ENCODE measurements at places on chromosomes 7 and 10. TPM values are rescaled to one million over a fixed set of nuclear protein-coding genes. Genes with fewer than 3 reads are reported as not detected.

DNA sequence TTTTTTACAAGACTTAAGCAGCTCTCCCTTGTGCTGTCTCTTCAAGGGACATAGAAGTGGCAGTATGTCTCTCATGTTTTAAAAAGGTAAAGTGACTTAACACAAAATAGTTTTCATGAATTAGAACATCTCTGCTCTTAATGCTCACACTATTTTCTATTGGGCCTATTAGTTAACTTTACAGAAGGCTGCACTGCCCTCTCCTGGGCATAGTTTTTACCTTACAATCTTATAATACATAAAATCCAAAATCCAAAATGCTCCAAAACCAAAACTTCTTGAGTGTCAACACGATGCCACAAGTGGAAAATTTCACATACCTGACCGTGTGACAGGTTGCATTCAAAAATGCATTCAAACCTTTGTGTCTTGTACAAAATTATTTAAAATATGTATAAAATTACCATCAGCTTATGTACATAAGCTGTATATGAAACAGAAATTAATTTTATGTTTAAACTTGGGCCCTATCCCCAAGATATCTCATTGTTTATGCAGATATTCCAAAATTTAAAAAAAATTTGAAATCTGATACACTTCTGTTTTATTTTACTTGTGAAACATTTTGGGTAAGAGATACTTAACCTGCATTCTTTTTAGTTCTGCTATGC lies 25.8 kb downstream of the TES start:
- no peak overlapping the region for H3K4me3 ChIP-seq
- no peak for DNase-seq
- H3K36me3 ChIP-seq = no peaks in the 10 kb centered on the region
- no peaks in the 10 kb centered on the region for H3K27me3 ChIP-seq
- H3K4me1 ChIP-seq = no peaks in the 10 kb centered on the region

DNA sequence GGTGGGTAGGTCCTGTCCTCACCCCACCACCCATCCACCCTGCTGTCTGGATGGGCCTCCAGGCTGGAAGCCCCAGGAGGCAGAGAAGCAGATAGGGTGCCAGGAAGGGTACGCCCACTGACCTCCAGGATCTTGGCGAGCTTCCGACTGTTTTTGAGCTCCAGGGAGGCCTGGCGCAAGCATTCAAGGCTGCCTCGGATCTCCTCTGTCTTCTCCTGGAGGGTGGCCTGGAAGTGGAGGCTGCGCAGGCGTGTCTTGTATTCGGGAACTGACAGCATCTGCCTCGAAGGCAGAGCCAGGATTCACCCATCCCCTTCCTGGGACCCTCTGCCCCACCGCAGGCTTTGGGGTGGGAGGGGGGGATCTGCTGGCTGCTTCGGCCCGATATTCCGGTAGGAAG lies 48.4 kb downstream of the GRID2IP start:
- no peak for DNase-seq
- peaks cover 4% of the 10 kb centered on the region for H3K4me1 ChIP-seq
- peak overlapping the region; percentile 61 for H3K4me3 ChIP-seq
- no peaks in the 10 kb centered on the region for H3K36me3 ChIP-seq

DNA sequence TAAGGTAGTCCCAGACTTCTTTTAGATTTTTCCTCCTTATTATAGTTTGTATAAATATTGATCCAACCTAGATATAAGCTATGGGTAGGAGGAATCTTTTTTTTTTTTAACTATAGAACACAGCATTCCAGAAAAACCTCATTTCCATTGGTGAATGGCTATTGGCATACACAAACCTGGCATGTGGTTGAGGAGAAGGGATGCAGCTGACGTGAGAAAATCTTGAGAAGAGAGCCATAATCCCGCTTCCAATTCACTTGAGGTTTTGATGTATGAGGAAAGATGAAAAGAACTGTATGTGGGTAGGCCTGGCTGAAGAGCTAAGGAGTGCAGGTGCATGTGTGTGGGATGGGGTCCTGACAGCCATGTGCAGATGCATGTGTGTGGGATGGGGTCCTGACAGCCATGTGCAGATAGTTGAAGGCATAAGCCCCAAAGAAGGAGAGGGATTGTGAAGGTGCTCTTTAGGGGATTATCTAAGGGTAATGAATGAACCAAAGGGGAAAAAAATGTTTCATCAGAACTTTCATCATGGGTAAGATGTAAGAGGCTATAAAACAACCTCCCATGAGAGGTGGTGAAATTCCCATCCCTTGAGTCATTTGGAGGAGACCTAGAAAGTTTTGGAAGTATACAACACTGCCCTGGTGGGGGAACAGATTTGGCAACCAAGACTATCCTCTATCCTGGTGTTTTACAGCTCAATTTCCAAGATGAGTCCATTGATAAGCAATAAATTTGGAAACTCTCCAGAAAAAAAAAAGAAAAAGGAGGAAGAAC lies 3.8 kb upstream of the PKD2L1 start:
- H3K4me1 ChIP-seq = no peaks in the 10 kb centered on the region
- H3K4me3 ChIP-seq = no peak overlapping the region
- H3K27me3 ChIP-seq = no peaks in the 10 kb centered on the region
- no peak overlapping the region for H3K27ac ChIP-seq
- no peak for DNase-seq

DNA sequence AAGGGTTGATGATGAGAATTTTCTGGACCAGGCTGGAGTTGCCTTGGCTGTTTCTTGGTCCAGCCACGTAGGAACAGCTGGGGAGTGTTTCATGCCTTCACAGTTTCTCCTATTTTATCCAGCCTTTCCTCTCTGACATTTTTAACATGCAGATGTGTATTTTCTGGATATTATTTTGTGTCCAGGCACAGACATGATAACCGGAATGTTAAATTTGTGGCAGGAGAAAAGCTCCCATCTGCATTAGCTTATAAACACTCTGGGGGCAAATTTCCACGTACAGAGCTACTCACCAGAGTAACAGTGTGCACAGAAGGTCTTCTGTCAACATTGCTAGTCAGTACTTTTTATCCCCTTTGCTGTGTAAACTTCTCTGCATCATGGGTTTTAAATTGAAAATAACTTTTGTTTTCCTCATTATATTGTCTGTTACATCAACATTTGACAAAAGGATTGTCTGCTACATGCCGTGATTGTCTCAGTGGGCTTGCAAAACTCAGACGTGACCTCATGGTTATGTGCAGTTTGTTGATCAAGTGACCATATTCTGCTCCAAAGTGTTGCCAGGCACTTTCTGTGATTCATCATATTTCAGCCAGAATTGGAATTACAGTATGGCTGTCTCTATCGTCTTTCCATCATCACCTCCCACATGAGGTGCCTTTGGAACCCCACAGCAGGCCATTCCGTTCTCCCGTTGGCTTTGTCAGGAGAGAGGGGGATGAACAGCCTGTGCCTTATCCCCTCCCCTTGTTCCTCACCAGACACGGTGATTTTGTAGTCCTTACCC lies 41.4 kb downstream of the INSYN2A start:
- H3K4me1 ChIP-seq = peaks cover 2% of the 10 kb centered on the region
- H3K27ac ChIP-seq = no peak overlapping the region
- H3K27me3 ChIP-seq = no peaks in the 10 kb centered on the region
- H3K36me3 ChIP-seq = no peaks in the 10 kb centered on the region

GRCh38 chr7:103065667-103066066 lies 8.9 kb downstream of the FBXL13 start:
- no peak for DNase-seq
- H3K27me3 ChIP-seq = no peaks in the 10 kb centered on the region
- H3K27ac ChIP-seq = no peak overlapping the region
- H3K4me1 ChIP-seq = no peaks in the 10 kb centered on the region
- no peaks in the 10 kb centered on the region for H3K36me3 ChIP-seq

DNA sequence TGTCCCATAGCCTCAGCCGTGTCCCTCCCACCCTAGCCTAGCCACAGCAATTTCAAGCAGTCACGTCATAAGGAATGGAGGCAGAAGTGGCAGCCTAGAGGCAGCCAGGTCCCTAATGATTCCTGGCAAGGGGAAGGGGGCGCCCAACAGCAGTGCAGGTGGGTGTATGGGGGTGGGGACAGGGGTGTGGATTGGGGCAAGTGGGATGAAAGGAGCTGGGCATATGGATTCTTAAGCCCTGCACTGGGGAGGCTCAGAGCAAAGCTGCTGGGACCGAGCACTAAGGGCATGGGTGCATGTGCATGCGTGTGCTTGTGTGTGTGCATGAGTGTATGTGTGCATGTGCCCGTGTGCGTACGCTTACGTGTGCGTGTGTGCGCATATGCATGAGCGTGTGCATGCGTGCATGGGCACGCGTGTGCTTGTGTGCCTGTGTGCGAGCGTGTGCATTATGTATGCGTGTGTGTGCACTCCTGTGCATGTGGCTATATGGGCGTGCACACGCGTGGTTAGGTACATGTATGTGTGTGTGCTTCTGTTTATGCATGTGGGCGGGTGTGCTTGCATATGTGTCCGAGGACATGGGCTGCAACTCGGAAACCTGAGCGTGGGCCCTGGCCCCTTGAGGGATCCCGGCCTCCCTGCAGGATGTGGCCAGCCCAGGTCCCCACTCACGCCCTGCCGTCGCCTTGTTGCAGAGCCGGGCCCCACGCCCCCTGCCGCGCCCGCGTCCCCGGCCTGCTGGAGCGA lies 34.1 kb downstream of the SH2B2 start:
- no peaks in the 10 kb centered on the region for H3K27me3 ChIP-seq
- H3K36me3 ChIP-seq = no peaks in the 10 kb centered on the region
- no peak for DNase-seq

- peaks cover 9% of the 10 kb centered on the region for H3K4me1 ChIP-seq
- DNase-seq = peak; percentile 60
- no peak overlapping the region for H3K4me3 ChIP-seq
- H3K36me3 ChIP-seq = no peaks in the 10 kb centered on the region
These were observed 776 bp downstream of the TMEM184A start for GRCh38 chr7:1555046-1555812.

GRCh38 chr7:136359333-136359903 lies 382.3 kb upstream of the MTPN start:
- no peaks in the 10 kb centered on the region for H3K36me3 ChIP-seq
- no peaks in the 10 kb centered on the region for H3K27me3 ChIP-seq
- H3K27ac ChIP-seq = no peak overlapping the region
- H3K4me3 ChIP-seq = no peak overlapping the region

DNA sequence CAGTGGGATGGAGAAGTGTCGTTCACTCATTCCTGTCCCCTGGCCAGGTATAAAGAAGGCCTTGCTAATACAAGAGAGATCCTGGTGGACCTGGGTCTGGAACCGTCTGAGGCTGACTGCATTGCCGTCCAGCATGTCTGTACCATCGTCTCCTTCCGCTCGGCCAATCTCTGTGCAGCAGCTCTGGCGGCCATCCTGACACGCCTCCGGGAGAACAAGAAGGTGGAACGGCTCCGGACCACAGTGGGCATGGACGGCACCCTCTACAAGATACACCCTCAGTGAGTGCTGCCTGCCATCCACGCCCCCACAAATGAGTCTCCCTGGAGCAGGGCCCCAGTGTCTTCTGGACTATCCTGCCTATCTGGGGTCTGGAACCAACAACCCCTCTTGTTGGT lies 27.2 kb downstream of the HKDC1 start:
- no peak overlapping the region for H3K27ac ChIP-seq
- H3K4me1 ChIP-seq = no peaks in the 10 kb centered on the region
- no peaks in the 10 kb centered on the region for H3K36me3 ChIP-seq
- H3K4me3 ChIP-seq = no peak overlapping the region

GRCh38 chr7:80207501-80207900 lies 72.9 kb downstream of the GNAI1 start:
- no peaks in the 10 kb centered on the region for H3K27me3 ChIP-seq
- DNase-seq = no peak
- no peak overlapping the region for H3K27ac ChIP-seq

DNA sequence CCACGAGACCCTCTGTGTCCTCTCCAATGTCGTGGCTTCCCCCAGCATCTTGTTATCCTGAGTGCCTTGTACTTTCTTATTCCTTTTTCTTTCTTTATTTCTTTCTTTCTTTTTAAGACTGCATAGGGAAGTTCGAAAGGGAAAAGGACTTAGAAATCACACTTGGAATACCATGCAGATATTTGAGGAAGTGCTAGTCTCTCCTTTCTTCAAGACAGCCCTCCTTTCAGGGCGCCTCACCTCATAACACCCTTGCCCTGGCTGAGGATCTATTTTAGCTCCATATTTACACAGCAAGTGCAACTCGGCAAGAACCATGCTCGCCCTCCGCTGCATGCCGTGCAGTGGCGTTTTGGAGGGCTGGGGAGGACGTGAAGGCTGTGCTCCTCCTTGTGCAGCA lies 232.3 kb upstream of the GLI3 start:
- no peak for DNase-seq
- H3K4me1 ChIP-seq = no peaks in the 10 kb centered on the region
- H3K4me3 ChIP-seq = no peak overlapping the region
- no peaks in the 10 kb centered on the region for H3K36me3 ChIP-seq
- H3K27me3 ChIP-seq = no peaks in the 10 kb centered on the region
- H3K27ac ChIP-seq = no peak overlapping the region

DNA sequence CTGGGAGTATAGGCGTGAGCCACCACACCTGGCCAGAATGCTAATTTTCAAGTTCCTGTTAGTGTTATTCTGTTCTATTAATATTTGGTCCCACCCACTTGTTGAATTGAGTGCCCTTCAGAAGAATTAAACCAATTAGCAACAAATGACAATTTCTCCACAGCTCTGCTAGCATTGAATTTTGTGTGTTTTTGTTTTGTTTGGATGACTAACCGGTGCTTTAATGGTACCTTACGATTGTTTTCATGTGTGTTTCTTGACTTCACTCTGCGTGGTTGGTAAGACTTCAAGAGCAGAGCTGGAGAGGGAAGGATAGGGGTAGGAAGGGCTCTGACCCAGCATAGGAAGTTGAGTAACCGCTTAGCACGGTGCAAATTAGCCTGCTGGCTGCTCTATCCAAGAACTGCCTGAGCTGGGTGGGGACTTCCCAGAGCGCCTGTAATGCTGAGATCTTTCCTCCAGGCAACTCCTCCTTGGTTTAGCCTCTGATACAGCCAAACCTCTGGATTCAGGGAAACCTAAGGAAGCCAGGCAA lies 4.6 kb downstream of the ARPC1B start:
- no peak overlapping the region for H3K4me3 ChIP-seq
- no peaks in the 10 kb centered on the region for H3K36me3 ChIP-seq
- DNase-seq = no peak
- H3K27ac ChIP-seq = no peak overlapping the region

GRCh38 chr7:95607561-95607960 lies 11.2 kb upstream of the PDK4 start:
- no peak for DNase-seq
- no peaks in the 10 kb centered on the region for H3K27me3 ChIP-seq
- H3K27ac ChIP-seq = no peak overlapping the region
- H3K36me3 ChIP-seq = no peaks in the 10 kb centered on the region
- no peak overlapping the region for H3K4me3 ChIP-seq
- H3K4me1 ChIP-seq = no peaks in the 10 kb centered on the region

DNA sequence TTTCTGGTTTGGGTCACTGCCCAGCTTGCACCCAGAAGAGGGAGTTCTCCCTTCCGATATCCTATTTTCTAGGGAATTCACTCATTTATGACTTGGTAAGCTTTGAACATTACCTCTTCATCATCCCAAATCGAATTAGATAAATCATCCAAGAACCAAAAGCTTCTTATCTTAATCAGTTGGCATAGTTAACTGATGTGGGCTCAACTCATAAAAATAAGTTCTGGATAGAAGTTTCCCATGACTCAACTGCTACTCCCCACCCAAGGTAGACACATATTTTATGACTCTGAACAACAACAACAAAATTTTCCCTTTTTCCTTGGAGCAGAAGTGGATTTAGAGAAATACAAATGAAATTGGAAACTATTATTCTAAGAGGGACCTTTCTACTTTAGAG lies 102.9 kb upstream of the CCDC6 start:
- H3K27ac ChIP-seq = no peak overlapping the region
- H3K4me3 ChIP-seq = no peak overlapping the region
- DNase-seq = no peak
- peaks cover 4% of the 10 kb centered on the region for H3K4me1 ChIP-seq

Gene KMT2C
- 40.3 TPM for total RNA-seq

Gene SLC16A12
- total RNA-seq = 2.0 TPM

Gene SYPL1
- total RNA-seq = 56.1 TPM

Gene KIN
- total RNA-seq = 16.5 TPM

Gene SAMD9L
- total RNA-seq = not detected

Gene C7orf57
- 0.56 TPM for total RNA-seq

Gene CAV2
- total RNA-seq = 6.4 TPM

Gene ASB15
- total RNA-seq = not detected

Gene PRF1
- total RNA-seq = not detected

All from H1 (cell line).